Fibroblast of mammary gland (primary cell): ENCODE measurements at places on chromosomes 7 and 10.

GRCh38 chr7:44131173-44132029 is 8.1 kb upstream of the POLD2 start:
- peak; percentile 41 for DNase-seq

DNA sequence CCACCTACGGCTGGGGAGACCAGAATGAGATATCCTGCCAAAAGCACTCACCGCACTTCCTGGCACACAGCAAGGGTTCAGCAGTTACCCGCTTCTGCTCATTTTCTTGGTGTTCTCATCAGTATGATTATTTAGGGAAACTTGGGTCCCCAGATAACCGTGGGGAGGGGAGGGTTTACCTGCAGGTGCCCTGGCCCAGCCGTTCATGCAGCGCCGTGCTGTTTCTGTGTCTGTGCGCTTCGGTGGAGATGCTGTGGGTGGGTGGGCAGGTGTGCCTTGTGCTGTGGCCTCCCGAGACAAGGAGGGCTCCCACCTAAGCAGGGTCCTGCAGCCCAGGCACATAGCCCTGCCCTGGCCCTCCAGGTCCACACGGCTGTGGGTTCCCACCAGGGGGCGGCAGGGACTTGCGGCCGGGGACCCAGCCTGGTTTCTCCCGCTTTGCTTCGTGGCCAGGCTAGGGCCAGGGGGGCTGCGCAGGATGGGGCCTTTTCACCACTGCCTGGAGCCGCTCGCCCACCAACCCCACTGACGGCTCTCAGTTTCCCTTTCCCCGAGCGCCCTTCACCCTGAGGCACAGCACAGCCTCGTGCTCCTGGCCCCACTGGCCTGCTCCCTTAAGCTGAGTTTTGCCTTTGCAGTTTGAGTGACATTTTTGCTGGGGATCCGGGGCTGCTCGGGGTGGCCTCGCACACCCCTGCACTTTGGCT is 78.5 kb downstream of the LHPP start:
- peak; percentile 33 for DNase-seq

DNA sequence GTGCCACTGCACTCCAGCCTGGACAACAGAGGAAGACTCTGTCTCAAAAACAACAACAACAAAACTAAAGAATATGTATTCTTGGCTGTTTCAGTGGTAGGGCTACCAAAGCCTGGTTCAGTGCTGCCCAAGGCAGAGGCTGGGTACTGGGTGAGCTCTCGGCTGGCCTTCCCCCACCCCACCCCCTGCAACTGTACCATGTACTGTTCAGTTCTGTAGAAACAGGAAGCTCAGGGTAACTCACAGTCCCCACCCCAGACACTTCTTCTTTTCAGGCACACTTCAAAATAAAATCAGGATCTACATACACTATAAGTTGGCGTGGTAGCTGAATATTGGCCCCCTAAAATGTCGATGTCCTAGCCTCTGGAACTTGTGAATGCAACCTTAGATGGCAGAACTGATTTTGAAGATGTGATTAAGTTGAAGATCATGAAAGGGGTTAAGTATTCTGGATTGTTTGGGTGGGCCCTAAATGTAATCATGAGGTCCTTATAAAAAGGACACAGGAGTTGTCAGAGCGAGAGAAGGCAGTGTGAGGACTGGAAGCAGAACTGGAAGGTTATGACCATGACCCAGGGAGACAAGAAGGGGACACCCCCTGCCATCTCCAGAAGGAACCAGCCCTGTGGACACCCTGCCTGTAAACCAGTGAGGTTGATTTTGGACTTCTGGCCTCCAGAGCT is 31.2 kb downstream of the TBXAS1 start:
- DNase-seq, result no peak

DNA sequence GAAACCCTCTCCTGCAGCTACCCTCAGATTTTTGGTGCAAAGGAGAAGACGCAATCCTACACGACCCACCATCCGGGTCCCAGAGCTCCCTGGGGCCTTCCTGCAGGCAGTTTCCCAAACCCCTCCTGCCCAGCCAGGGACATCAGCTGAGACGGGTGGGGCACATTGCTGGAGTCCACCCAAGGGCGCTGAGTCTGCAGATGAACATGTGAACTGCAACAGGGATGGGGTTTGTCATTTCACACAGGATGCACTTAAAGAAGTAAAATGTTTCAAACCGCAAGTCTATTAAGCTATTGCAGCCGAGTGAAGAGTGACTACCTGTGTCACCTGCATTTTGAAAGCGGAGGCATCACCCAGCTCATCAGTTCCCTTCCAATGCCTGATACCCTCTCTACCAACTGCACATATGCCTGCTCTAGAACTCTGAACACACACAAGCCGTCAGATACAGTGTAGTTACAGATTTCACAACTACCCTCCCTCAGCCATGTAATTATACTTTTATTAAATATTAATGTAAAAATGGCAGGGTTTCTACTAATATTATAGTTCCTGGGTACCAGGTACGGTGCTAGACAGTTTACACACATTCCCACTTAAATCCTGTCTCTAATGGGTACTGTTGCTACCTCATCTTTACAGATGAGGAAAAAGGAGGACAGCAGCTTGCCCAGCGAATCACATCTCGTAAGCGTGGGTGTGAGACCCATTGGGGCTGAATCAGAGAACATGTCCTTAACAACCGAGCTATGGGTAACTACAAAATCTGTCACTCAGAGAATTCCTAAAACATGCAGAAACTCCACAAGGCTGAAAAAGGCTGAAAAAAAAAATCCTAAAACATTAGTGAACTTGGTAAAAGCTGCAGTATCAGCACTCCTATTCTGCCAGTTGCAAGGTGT is 71.2 kb downstream of the GRB10 start:
- peak; percentile 58 for DNase-seq

- no peak for DNase-seq
Measured at GRCh38 chr7:6614953-6615722, at the start of gene ZNF853. ZNF853 (plus strand) TSS chr7:6615610; CDS start chr7:6616175, 565 bp downstream.

DNA sequence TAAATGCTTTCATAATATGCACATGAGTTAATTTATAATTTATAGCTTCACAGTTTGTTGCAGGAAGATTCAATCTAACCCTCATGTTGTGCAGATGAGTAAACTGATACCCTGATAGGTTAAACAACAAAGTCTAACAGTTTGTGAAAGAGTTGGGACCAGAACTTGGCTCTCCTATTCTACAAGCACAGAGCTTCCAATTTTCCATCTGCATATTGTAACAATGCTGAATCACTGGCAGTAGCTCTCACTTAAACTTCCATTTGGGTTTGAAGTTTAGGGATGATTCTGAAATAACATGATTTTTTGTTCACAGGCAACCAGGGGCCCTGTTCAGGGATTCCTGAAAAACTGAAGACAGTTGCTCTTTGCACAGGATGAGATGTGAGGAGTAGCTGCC is 179.3 kb downstream of the XPNPEP1 start:
- DNase-seq, result no peak

DNA sequence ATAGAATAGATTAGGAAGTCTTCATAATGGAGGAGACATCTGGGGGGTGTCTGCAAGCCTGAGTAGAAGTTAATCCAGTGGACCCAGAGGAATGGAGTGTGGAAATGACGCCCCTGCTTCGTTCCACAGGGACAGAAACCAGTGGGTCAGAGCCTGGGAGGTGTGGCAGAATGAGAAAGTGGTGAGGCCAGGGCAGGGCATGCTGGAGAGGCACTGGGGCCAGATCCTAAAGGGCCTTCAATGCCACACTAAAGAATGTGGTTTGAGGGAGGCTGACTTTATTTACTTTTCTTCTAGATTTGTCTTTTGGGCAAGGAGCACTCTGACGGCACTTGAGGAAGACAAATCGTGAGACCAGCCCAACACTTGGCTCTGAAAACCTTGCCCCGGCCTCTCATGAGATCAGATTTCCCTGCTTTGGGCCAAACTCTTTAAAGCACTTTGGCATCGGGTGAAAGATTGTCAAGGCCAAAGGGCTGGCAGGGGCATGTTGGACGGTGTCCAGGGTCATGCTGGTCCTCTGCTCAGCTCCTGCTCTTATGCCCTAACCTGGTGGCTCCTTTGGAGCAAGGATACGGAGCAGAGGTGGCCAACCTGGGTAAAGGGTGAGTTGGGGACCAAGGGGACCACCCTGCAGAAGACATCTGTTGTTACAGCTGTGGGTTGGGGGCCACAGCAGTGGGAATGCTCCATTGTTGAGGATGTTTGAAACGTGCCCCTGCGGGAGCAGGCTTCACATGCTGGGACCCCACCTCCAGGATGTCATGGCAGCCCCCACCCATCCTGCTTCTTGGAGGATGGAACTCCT is 157.0 kb upstream of the ZMIZ1 start:
- no peak for DNase-seq

DNA sequence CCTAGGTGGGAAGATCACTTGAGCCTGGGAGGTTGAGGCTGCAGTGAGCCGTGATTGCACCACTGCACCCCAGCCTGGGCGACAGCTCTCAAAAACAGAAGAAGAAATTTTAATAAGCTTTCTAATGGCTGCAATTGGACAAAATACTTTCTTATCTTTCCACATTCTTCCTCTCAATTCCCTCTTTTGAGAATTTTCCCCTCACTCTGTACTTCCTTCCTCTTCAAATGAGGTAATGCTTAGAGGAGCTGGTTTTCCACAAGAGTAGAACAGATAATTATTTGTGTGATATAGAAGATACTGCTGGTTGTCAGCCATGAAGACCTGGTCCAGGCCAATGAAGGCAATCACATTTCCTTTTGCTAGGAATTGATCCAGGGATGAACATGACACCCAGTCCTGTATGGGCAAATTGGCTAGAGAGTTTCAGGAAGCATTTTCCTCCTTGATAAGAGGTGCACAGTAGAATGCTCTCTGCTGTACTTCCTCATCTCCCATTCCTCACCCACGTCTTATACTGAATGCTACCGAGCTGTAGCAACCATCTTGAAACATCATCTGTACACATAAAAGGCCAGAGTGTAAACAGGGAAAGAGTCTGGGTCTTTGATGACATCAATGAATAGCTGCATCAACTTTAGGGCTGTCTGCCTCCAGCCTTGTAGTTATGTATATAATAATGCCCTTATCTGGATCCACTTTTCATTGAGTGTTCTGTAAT is 103.9 kb downstream of the CDK6 start:
- no peak for DNase-seq

- peak; percentile 49 for DNase-seq
Measured at GRCh38 chr10:110610308-110610774, 33.8 kb upstream of the RBM20 start.

GRCh38 chr7:2224934-2225333 is 7.8 kb downstream of the MAD1L1 start:
- no peak for DNase-seq

DNA sequence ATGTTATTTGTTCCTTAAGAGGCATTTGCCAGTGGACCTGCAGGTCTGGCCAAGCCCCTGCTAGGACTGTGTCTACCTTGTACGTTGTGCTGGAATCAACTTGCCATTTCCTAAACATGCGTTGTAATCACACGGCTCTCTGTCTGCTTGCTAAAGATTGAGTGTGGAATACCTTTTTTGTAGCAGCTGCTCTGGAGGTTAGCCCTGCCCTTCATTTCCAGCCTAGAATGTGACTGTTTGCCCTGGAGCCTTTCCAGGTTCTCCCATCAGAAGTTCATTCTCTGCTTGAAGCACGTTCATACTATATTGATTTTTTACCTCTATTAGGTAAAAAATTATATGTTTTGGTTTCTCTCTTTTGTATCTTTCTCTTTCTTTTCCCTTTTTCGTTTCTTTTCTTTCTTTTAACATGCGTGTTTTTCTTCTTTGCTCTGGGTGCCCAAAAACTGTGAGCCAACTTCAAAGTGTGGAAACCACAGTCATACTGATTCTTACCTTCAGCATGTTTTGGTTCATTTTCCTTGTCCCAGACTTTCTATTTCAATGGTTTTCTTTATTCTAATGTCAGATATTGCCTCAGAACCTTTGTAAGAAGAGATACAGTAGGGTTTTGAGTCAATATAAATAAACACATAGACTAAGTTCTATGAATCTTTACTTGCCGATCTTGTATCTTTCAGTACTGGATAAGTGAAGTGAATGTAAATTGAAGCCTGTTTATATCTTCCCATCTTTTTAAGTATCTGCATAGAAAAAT is 111.9 kb upstream of the RPA3 start:
- DNase-seq, result no peak

DNA sequence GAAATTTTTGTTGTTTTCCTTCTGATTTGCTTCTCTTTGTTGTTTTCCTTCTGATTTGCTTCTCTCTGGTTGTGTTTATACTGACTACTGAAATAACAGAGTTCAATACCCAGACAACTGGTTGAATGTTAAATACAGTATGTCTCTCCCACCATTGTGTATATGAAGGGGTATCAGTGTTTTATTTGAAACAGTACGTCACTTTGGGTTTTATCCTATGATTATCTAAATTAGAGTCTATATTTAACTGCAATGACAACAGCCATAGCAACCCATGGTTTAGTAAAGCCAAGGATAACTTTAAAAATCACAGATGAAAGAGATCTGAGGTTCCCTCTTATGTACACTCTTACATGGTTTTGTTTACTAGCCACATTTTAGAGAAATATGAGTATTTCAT is 141.3 kb downstream of the GNAT3 start:
- no peak for DNase-seq

DNA sequence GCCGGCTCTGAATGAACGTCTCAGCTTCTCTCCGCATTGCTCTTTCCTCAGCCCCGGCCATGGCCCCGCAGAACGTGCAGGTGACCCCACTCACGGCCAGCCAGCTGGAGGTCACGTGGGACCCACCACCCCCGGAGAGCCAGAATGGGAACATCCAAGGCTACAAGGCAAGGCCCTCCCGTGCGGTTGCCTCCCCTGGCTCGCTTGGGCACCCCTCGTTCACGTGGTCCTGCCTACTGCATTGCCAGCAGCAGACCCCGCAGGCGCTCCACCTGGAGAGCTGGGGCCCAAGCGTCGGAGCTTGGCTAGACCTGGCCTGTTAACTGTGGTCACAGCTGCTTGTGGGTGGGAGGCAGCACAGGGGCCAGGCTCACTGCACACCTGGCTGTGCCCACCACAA is 476.3 kb upstream of the FOXK1 start:
- no peak for DNase-seq

GRCh38 chr7:107939573-107940489 is 48.8 kb downstream of the DLD start:
- peak; percentile 94 for DNase-seq

DNA sequence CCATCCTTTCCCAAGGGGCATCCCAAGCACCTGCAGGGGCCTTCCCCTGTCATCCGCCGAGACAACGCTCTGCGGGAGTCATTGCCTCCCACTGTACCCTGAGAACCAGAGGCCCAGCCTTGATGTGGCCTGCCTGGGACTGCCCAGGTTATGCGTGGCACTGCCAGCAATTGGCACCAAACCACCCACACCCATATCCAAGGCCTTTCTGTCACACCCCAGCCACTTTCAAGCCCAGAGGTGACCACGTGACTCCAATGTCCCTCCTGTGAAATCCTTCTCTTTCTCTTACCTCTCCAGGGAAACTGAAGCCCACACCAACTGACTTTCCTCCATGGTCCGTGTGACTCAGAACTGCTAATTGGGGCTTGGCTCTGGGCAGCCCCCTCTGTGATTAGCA is 123.9 kb downstream of the C10orf105 start:
- no peak for DNase-seq

GRCh38 chr10:73042130-73042529 is 54.5 kb downstream of the P4HA1 start:
- DNase-seq, result no peak
